Naive thymus-derived CD8-positive, alpha-beta T cell (primary cell): ENCODE measurements at places on chromosomes 3 and 15. TPM values are rescaled to one million over a fixed set of nuclear protein-coding genes. Genes with fewer than 3 reads are reported as not detected.

GRCh38 chr3:150786791-150787190, 23.8 kb upstream of the SIAH2 start:
- no peaks in the 10 kb centered on the region for H3K27me3 ChIP-seq
- DNase-seq, result no peak
- no peak overlapping the region for H3K4me3 ChIP-seq

- peaks cover 18% of the 10 kb centered on the region for H3K4me1 ChIP-seq
- peaks cover 45% of the 10 kb centered on the region for H3K27me3 ChIP-seq
- DNase-seq, result no peak
- peak overlapping the region; percentile 82 for H3K4me3 ChIP-seq
Measured at GRCh38 chr3:98733053-98733811, 29.9 kb upstream of the ST3GAL6 start.

Gene CLDN1
- polyA plus RNA-seq, result not detected

Gene DLL4
- not detected for polyA plus RNA-seq

Gene SERINC4
- 3.5 TPM for polyA plus RNA-seq

Gene RTP3
- polyA plus RNA-seq, result not detected

GRCh38 chr3:143751643-143752178, 96.6 kb downstream of the SLC9A9 start:
- peak overlapping the region; percentile 52 for H3K4me3 ChIP-seq
- peak overlapping the region; percentile 99 for H3K27ac ChIP-seq
- no peaks in the 10 kb centered on the region for H3K27me3 ChIP-seq

- no peaks in the 10 kb centered on the region for H3K4me1 ChIP-seq
- H3K27ac ChIP-seq, result no peak overlapping the region
- H3K36me3 ChIP-seq, result no peaks in the 10 kb centered on the region
- no peak for DNase-seq
Measured at GRCh38 chr15:72919936-72920465, 132.3 kb upstream of the NEO1 start.

Gene PIERCE2
- polyA plus RNA-seq, result 0.44 TPM

DNA sequence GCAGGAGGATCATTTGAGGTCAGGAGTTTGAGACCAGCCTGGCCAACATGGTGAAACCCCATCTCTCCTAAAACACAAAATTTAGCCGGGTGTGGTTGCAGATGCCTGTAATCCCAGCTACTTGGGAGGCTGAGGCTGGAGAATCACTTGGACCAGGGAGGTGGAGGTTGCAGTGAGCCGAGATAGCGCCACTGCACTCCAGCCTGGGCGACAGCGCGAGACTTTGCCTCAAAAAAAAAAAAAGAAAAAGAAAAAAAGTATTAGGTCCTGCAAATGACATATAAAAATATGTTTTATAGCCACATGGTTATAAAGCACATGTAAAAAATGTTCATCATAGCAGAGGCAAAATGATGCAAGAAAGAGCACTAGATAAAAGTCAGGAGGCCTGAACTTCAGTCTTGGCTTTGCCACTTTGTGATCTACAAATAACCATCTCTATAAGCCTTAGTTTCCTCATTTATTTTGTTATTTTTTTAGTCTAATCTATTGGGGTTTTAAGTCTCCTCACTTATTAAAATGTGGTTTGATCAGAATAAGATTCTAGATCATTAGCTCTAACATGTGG, 4.9 kb downstream of the SLC12A6 start:
- H3K36me3 ChIP-seq, result no peaks in the 10 kb centered on the region
- H3K4me1 ChIP-seq, result peaks cover 67% of the 10 kb centered on the region
- no peaks in the 10 kb centered on the region for H3K27me3 ChIP-seq
- H3K4me3 ChIP-seq, result peak overlapping the region; percentile 20
- peak overlapping the region; percentile 77 for H3K27ac ChIP-seq

GRCh38 chr15:66043264-66043663, 174.0 kb downstream of the RAB11A start:
- H3K4me1 ChIP-seq, result no peaks in the 10 kb centered on the region
- H3K4me3 ChIP-seq, result no peak overlapping the region
- H3K27me3 ChIP-seq, result peaks cover 10% of the 10 kb centered on the region
- H3K27ac ChIP-seq, result no peak overlapping the region
- DNase-seq, result no peak

Gene TRH
- not detected for polyA plus RNA-seq

- no peak overlapping the region for H3K4me3 ChIP-seq
- H3K36me3 ChIP-seq, result no peaks in the 10 kb centered on the region
- no peaks in the 10 kb centered on the region for H3K27me3 ChIP-seq
- no peak overlapping the region for H3K27ac ChIP-seq
Measured at GRCh38 chr15:91885714-91886270, 32.3 kb downstream of the SLCO3A1 start.

Gene PDE8A
- polyA plus RNA-seq, result 0.90 TPM

- no peak overlapping the region for H3K4me3 ChIP-seq
- H3K27me3 ChIP-seq, result peaks cover 8% of the 10 kb centered on the region
- H3K36me3 ChIP-seq, result no peaks in the 10 kb centered on the region
Measured at GRCh38 chr3:16060358-16060852, 114.1 kb upstream of the GALNT15 start.
